ENCODE measurements at places on chromosomes 16 and 17.

DNA sequence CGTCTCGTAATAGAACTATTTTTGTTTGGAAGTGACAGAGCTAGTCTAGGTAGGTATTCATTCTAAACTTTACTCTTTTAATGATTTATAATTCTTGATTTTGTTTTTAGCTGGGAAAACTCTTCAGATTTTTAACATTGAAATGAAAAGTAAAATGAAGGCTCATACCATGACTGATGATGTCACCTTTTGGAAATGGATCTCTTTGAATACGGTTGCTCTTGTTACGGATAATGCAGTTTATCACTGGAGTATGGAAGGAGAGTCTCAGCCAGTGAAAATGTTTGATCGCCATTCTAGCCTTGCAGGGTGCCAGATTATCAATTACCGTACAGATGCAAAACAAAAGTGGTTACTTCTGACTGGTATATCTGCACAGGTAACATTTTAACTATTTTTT is 27.6 kb downstream of the CLTC start:
- DNase-seq: no peak

DNA sequence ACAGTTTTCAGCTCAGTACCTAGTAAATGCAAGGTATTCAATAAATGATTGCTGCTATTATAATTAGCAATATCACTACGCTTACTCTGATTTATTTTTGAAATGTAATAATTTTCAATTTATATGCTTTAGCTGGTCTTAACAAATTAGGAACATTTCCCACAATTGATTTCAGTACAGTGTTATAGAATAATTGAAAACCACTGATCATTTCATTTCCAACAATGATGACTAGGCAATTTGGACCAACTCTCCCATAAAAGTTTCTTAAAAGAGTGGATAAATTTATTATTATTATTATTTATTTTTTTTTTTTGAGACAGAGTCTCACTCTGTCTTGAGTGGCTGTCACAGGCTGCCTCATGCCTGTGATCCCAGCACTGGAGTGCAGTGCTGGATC is 41.1 kb downstream of the VMP1 start:
- DNase-seq: no peak

DNA sequence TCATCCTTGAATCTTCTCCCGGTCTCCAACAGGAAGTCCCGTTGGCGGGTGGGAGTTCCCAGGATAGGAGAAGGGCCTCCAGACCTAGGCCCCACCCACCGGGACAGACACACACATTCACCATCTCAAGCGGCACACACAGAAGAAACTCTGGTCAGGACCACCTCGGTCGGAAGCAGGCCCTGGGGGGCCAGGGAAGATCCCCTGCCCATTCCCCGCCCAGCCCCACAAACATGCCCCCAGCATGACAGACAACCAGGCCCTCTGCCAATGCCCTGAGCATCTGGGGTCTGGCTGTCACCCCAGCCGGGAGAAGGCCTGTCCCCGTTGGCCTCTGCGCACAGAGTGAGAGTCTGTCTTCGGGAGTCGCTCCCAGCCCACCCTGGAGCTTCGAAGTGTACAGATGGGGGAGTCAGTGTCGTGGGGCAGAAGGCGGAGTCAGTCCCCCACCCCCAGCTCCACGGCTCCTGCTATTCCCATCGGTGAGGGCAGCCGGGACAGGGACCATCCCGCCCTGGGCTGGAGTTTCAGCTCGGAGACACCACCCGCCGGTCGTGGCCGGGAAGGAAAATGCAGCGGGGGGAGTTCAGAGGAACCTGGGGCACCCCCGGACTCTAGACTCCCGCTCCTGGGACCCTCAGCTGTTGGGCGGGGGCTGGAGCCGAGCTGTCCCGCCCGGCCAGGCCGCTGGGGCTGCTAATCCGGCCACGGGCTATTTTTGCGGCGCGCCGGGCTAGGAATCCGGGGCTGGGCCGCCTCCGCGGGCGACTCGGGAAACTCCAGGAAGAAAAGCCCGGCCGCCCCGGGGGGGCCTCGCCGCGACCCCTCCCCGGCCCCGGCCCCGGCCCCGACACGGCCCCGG is 660 bp downstream of the RHBDF1 start:
- DNase-seq: no peak

DNA sequence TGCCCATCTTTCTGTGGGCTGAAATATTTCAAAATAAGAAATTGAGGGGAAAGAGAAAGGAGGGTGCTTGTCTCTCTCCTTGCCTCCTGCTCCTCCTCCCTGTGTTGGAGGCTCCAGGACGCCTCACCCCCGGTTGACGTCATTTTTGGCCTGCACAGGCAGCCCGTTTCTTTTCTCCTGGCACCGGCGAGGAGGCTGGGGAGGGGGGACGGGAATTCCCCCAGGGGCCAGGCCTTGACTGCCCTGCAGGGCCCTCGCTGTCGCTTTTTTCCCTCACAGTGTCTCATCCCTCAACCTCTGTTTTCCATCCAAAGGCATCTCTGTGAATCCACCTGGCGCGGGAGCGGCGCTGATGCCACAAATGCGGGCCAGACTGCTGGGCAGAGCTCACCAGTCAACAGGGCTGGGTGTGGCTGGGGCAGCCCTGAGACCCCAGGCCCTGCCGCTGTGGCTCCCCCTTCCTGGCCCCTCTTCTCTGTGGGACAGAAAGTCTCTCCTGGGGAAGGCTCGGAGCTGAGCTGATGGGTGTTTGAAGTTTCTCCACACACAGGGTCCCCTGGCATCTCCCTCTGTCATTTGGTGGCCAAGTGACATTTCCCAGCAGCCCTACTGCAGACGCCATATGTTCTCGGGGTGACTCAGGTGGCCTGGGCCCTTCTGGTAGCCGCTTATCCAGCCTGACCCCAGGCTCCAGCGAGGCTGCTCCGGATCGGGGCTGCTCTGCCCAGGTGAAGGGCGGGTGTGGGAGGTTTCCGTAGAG is 16.0 kb downstream of the CENPX start:
- DNase-seq: no peak

DNA sequence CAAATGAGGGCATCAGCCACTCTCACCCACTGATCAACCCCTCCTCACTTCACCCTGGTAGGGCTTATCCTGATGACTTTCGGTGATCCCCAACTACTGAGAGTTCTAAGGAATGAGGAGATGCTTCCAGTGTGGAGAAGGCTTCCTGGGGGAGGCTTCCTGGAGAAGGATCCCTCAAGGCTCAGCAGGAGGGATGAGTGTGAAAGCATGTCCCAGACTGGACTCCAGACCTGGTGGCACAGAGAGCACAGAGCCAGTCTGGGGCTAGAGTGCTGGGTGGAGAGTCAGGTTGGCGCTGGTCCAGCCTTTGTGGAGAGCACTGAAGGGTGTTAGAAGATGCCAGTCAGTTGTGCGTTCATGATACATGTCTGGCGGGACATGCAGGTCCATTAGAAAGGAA is 53.7 kb downstream of the PLD6 start:
- no peak for DNase-seq

Measured in CD8-positive, alpha-beta memory T cell (primary cell).